ENCODE measurements at places on chromosomes 12 and 14.
A peak's percentile ranks its signal among the peaks of the same experiment; 100 is the strongest.

- no peak for DNase-seq
These were observed 496.5 kb downstream of the VRK1 start for GRCh38 chr14:97293659-97294058.

DNA sequence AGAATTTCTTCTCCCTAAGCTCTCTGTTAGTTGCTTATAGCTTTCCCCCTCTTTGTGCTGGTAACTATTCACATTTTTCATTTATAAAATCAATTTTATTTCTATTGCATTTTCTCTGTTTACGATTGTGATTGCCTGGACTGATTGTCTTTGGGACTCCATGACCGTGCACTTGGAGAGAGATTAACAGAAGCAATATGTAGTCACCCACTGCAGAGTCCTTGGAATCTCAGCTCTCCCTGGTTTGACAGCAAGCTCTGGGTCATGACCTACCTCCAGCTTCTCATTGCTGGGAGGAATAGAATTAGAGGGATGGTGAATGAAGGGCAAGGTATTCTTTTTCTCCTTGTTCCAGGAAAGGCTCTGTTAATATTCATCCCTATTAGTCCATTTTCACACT lies 398.2 kb downstream of the AACS start:
- no peak for DNase-seq

DNA sequence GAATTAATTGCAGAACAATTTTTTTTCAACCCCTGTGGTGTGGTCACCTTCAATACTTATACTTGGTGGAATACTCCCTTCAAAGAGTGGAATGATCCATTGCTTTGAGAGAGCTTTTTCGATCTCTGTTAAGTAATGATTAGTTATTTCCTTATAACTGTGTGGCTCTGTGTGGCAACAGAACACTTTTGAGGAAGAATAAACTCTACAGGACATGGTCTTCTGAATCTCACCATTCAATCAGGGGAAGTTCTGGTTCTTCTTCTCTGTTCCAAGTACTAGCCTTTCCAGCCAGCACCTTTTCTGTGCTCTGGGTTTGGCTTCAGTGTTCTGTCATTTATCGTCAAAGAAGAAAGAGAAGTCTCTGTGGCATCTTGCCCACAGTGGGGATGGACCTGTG lies 369.2 kb downstream of the ZFP36L1 start:
- DNase-seq: no peak

DNA sequence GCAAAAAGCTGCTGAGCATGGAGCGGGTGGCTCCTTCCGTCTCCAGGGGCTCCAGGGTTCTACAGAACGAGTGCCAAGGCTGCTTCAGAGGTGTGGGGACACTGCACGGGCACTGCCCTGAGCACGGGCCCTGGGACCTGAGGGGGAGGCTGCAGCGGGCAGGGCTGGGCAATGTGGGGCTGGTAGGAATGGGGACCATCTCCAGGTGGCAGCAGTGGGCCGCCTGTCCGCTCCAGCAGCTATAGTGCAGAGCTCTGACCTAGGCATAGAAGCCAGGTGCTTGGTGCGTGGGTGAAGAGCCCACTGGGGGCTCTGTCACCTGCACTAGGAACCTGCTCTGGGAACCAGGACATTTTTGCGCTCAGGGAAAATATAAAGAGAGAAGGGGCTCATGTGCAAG lies 22.3 kb downstream of the HDAC7 start:
- DNase-seq: peak; percentile 20

GRCh38 chr12:62599854-62600437 lies 133.3 kb downstream of the MON2 start:
- no peak for DNase-seq

DNA sequence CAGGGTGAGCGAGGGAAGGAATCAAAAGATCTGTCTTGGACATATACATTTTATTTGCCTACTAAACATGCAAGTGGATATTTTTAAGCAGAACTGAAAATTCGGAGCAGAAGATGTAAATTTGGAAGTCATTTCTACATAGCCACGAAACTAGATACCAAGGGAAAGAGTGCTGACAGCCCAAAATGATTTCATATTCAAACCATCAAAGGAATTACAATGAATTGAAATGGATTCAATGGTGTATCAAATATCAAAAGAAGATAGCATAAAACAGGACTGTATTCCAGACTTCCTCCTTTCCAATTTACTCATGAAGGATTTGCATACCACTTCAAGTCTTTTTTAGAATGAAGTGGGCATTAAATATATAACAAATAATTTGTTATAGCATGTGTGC lies 313.5 kb upstream of the KITLG start:
- DNase-seq: no peak

DNA sequence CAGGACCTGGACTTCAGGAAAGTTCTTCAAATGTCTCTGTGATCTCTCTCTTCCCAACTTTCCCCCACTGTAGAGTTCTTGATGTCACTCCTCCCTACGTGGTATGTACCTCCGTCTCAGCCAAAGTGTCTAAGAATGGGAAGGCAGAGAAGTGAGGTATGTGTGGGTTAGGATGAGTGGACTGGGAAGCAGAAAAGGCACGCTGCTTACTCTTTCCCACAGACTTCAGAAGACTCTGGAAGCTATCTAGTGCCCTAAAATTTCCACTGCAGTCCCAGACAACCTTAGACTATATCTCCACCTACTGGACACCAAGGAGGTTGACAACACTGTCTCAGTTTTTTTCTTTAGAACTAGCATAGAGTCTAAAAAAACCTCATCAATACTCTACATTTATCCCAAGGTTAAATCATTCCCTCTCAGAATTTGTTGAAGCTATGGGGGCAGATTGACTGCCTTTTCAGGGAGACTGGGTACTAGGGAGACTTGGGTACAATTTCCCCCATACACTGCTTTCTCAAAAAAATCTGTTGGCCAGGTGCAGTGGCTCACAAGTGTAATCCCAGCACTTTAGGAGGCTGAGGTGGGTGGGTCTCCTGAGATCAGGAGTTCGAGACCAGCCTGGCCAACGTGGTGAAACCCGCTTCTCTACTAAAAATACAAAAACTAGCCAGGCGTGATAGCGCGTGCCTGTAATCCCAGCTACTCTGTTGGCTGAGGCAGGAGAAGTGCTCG lies 20.6 kb upstream of the ITGA5 start:
- DNase-seq: no peak

GRCh38 chr14:77154421-77154820 lies 12.8 kb upstream of the ZDHHC22 start:
- no peak for DNase-seq

GRCh38 chr14:58537004-58537403 lies 100.8 kb upstream of the DACT1 start:
- no peak for DNase-seq

- no peak for DNase-seq
These were observed 1351.1 kb downstream of the TMEM121 start for GRCh38 chr14:106877517-106877916.

- no peak for DNase-seq
These were observed 8.3 kb upstream of the CRACR2A start for GRCh38 chr12:3761116-3761735.

- no peak for DNase-seq
These were observed 18.9 kb downstream of the FOS start for GRCh38 chr14:75297411-75298040.

- DNase-seq: no peak
These were observed 2.8 kb upstream of the KRAS start for GRCh38 chr12:25253371-25254068.

DNA sequence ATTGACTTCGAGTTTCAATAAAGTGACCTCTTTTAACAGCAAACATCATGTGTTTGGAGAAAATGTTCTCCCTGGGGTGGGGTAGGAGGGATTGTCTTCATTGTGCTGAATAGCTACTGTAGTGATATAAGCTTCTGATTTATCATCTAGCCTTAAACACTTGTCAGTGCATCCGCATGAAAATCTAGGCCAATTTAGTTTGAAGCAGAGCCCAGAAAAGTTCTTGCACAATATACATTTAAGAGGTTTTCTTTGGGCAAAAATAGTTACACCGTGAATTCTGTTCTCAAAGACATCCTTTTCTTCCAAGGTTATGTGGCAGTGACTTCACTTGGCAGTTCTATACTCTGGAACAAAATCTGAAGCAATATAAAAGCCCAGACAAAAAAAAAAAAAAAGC lies 136.0 kb upstream of the IFNG-AS1 start:
- DNase-seq: no peak

DNA sequence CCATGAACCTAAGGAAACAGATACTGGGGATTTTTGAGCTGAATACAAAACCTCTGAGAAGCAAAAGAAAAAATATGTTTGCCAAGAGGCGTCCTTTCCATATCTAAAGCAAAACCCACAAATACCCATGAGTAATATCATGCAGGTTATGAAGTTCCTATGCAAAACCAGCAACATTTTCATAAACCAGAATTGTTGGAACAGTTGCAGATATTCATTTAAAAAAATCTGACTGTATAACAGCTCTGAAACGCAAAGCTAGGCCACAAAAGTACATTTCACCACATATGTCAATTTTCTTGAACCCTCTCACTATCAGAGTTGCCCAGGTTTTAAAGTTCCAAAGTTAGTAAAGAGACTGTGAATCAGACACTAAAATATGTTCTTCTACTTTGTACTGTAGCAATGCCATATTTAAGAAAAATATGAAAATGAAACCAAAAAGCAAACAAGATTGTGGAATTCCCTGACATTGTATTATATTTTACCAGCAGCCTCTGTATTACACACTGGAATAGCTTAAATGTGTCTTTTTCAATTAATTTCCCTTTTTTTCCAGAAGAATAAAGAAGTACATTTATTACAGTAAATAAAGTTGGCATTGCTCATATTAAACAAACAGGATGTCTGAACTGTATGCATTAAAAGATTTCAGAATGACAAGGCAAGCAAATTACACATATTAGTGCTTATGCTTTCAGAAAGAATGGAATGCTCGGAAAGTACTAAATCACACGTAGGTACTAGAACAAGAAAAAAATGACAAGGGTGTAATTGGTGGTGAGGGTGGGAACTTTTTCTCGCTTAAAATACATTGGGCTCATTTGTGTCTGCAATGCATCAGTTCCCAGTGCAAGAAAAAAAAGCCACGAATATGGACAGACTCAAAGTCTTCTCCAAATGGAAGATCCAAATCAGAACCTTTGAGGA lies 33.6 kb upstream of the HIF1A start:
- DNase-seq: no peak
